CD4-positive, alpha-beta T cell treated with Interleukin-10 for 1 hour (primary cell): ENCODE measurements at places on chromosomes 5 and 9.

DNA sequence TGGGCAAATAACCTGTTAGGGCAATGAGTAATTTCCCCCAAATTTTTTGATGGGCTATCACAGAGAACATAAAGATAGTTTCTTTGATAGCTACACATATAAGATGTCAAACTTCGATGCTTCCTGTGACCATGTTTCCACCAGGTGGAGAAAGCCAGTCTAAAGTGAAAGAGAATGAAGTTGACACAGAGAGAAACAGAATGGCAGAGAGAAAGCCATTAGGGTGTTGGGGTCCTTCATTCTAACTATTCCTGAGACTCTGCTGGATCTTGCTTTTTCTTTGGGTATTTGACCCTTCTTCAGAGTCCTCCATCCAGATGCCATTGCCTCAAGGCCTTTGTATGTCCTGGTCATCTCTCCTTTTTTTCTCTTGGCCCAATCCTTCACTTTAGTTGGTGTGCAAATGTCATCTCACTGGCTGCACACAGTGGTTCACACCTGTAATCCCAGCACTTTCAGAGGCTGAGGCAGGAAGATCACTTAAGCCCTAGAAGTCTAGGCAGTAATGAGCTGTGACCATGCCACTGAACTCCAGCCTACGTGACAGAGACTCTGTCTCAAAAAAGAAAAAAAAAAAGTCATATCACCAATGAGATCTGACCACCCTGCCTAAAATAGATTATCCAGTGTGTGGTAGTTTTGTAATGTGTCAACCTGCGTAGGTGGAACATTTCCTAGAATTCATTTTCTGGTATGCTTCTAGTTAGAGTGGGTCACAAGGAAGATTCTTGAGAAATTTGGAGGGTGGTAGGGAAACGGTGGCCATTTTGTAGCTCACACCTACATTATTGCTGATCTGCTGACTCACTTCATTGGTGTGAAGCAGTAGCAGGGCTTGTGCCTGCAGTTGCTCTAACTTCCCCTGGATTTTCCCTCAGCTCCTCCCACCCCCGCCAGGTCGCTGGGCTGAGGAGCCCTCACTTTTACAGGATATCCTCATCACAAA, 20.8 kb upstream of the KIF2A start:
- no peak for DNase-seq

GRCh38 chr5:159511570-159511969, 181.3 kb upstream of the IL12B start:
- no peak for DNase-seq

DNA sequence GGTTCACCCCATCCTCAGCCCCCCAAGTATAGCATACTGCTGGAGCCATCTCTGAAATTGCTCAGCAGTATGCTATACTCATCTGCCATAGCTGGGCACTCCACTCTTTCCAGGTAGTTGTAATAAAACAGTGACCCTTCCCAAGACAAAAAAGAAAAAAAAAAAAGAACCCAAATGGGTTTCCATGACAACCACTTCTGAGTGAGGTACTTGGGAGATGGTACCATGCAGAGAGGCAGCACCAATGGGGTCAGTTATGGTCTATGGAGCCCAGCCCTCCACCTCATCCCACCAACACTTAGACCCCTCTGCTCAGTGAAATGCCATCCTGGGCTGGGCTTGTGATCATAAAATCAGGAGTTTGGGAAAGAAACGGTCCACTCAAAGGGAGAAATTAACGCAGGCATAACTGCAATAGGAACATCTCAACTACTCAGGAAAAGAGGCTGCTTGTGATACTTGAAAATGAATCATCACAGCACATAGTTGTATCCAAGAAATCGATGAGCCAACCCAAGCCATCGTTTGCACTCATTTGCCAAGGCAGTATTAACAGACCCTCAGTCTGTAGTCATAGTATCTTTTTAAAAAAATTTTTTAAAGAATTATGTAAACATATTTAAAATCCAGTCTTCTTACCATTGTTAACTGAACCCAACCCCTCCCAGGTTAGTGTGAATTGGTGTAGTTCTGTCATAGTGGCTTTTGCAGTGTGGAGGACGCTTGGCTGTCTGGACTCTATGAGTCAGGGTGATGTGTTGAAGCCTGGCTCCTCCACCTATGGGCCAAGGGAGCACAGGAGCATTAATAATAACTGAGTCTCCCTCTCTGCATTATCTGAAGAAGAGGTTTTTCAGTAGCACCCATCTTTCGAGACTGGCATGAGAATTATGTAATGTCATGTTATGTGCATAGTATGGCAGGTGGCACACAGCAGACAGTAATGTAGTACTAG, 402.7 kb downstream of the SPOCK1 start:
- no peak for DNase-seq

GRCh38 chr9:99801775-99802174, 19.9 kb upstream of the NR4A3 start:
- no peak for DNase-seq

GRCh38 chr5:173944511-173944910, 44.5 kb upstream of the C5orf47 start:
- no peak for DNase-seq

DNA sequence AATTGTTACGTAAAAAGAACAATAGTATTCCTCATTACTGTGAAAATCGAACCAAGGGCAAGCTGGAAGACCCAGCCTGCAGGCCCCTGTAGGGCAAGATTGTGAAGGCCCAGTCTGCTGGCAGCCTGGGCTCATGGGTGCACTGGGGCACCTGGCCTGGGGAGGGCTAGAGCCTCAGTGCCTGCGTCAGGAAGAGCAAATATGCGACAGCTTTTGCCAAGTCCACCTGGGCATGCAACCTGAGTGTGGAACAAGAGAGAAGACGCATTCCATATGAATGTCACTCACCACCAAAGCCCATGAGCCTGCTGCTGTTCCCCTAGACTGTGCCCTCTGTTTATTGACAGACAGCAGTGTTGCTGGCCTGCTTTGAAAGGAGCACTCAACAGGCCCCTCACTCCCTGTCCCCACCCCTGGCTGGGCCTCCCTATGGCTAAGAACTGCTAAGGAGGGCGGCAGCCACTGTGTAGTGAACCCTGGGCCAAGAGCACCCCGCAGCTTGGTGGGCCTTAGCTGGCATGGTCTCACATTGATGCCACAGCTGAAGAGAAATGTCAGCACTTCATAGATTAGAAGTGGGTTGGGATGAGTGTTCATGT, 28.2 kb downstream of the PSD2 start:
- DNase-seq = no peak

GRCh38 chr5:152855441-152855840, 450.4 kb upstream of the NMUR2 start:
- no peak for DNase-seq

DNA sequence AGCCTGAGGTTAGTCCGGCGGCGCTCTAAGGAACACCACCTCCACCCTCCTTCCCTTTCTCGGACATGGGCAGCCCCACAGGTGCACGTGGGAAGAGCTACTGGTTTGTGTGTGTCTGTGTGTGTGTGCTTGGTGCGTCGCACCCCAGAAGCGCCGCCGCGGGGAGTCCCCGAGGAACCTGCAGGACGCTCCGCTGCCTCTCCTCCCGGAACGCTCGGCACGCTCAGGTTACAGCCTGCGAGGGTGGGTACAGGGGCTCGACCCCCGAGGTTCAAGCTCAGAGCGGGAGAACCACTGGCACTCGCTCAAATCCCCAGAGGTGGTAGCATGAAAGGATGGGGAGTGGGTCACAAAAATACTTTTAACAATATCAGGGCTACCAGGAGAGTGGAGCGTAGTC, 2.0 kb downstream of the ASTN2 start:
- no peak for DNase-seq

DNA sequence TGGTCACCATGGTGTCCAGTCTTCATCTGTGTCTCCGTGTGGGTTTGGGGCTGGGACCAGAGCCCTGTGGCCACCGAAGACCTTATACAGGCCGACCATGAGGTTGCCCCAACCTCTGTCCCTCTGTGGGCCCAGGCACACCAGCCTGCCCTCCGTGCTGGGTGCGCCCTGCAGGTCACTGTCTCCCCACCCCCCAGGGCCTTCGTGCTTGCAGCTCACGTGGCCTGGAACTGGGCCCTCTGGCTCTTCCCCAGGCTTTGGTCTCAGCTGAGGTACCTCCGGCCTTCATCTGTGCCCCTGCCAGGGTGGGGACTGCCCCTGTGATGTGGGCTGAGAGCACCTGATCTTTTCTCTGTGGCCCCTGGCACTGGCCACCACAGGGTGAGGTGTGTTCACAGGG, 92.1 kb downstream of the RXRA start:
- DNase-seq = no peak

DNA sequence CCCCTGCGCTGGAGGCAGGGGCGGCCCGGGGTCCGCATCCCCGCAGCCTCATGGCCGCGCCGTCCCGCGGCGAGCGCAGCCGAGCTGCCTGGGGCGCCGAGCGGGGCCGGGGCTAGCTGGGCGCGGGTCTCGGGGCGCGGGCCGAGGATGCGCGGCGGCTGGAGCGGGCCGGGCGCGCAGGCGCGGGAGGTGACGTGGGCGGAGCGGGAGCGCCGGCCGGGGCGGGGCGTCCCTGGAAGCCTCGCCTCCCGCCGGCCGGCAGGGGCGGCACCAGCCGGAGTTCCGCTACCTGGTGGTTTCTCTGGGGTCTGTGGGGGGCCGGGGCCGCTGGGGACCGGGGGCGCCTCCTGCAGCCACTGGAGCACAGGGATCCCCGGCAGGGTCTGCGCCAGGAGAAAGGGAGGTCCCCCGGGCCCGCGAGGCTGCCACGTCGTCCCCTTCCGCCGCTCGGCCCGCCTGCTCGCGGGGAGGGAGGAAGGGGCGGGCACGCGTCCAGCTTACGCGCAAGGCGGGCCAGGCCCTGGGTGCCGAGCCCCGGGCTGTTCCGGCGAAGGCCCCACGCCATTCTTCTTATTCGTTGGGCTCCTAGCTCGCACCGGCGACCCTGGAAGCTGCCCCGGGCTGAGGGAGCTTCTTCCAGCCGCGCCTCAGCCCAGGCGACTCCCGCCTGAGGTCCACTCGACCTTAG, at the start of gene LPCAT1:
TSS of gene LPCAT1 (minus strand) at position 168 of the 688 bp plus-strand sequence. CDS start at position 52, 116 bp downstream.
- peak; percentile 78 for DNase-seq

DNA sequence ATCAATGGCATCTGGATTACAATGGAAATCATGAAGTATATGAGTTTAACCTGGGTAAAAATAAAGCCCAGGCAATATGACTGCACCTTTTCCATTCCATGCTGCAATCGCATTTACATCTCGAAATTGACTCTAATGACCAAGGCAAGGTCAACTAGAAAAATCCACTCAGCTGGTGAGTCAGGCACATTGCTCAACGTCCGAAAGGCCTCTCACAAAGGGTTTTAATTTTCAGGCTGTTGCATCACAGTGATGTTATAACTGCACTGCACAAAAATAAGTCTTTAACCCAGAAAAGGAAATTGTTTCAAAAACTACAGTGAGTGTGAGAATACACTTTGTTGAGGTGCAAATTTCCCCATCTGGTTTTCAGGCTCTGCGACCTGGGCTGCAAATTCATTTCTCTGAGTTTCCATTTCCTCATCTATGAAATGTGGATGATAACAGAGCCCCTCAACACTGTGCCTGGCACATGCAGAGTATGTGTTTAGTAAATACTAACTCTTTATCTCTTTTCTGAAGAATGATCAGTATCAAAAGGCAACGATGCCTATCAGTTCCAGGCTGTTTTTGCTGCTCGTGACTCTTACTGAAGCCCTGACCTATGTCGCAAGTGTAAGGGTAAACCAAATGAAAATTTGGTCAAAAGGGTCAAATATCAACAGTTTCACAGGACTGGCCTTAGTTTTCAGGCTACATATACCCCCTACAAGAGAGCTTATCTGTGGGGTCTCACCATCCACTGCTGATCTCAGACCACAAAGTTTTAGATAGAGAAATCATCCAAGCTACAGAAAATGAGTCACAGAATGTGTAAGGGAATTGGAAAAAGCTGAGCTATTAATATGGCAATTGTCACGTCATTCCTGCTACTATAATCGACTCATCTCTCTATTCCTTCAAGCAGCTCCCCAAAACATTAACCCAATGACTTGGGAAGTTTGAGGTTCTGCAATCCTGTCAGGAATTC, 4.1 kb downstream of the NFIL3 start:
- DNase-seq = peak; percentile 17

- no peak for DNase-seq
These were observed 16.1 kb upstream of the FRRS1L start for GRCh38 chr9:109182940-109183798.

GRCh38 chr5:38078161-38078560, 180.2 kb upstream of the EGFLAM start:
- DNase-seq = no peak

- DNase-seq = peak; percentile 88
These were observed 21.3 kb downstream of the KCTD16 start for GRCh38 chr5:144191998-144192397.

GRCh38 chr9:88143957-88144625, 5.8 kb upstream of the SPATA31C2 start:
- no peak for DNase-seq

GRCh38 chr5:110351430-110351829, 375.0 kb downstream of the TMEM232 start:
- no peak for DNase-seq

DNA sequence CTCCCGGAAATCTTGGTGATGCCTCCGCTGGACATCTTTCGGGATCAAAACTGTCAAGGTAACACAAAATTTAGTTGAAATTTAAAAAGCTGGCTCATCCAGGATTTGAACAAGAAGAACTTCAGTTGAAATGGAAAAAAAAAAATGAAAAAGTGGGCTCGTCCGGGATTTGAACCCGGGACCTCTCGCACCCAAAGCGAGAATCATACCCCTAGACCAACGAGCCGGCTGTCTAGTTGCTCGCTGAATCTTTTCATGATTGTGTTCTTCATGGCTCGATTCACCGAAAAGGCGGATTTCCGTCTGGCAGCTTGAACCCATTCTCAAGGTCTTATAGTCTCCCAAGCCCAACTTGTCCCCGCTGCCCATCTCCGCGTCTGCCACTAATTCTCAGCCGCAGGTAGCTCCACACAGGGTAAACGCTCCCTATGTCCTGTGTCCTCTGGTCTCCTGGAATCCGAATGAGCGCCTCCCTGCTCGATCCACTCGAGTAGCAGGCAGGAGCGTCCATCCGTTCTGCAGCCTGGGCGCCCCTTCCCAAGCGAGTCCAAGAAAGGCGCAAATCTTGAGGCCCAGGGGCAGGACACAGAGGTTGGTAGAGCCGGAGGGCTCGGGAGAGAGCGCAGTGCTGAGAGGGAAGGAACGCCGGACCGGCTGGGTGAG, 16.2 kb downstream of the TRIM7 start:
- DNase-seq = peak; percentile 89

DNA sequence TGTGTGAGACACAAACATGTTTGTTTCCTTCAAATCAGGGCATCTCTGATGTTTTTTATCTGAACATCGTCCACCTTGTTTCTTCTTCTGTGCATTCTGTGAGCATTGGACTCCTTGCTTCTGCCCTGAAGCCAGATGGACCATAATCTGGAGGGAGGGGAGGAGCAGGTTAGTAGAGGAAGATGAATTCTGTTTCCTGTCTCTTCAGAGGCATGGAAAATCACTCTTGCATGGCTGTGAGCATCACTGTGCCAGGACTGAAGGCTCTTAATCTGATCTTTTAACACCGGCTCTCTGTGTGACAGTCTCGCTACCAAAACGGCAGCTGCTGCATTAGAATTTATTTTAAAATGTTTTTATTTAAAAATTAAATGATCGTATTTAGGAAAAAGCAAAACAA, 43.3 kb downstream of the TLE4 start:
- no peak for DNase-seq

GRCh38 chr5:80960531-80961375, 590 bp downstream of the RASGRF2 start:
- DNase-seq = peak; percentile 55
